Inflammatory macrophage (primary cell): ENCODE measurements at places on chromosomes 16 and 17.

- DNase-seq, result no peak
These were observed 25.8 kb downstream of the CAPNS2 start for GRCh38 chr16:55592306-55592705.

DNA sequence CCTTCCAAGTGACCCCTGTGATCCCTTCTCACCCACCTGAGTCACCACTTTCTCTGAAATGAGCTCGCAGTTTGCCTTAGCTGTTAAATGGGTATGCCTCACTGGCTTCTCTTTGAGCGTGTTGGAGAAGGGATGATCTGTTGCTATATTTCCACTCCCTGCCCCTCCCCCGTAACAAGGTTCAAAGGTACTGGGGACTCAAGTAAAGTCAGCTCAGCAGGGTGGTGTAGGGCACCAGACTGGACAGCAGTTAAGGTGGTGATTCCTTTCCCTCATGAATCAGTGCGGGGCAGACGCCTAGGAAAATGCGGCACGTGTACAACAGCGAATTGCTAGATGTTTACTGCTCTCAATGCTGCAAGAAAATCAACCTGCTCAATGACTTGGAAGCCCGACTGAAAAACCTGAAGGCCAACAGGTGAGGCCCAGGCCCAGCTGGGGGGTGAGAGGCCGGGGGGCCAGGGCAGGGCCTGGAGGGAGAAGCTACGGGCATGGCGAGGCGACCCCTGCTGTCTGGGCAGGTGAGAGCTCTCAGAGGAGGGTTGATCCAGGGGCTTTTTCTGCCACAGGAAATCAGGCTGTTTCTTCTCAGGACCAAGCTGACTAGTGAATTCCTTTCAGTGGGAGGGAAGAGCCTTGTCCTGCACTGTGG, 130.3 kb downstream of the RAB11FIP4 start:
- no peak for DNase-seq

DNA sequence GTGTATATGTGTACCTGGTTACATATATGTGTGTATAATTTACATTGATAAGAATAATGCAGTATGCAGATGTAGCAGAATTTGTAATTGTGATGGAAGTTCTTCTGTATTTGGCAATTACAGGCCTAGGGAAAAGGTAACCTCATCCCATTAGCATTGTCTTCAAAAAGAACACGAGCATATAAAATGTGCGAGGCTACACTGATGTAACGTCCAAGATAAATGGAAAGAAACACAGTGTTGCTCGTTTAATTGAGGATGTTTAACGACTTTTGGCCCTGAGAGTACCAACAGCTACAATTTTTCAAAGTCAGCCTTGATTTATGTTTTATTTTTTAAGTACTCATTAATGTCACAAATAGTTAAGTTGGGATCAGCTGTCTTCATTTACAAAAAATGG, 703.5 kb upstream of the RBFOX1 start:
- no peak for DNase-seq

- no peak for DNase-seq
These were observed 506.2 kb downstream of the WWOX start for GRCh38 chr16:78605548-78606101.

DNA sequence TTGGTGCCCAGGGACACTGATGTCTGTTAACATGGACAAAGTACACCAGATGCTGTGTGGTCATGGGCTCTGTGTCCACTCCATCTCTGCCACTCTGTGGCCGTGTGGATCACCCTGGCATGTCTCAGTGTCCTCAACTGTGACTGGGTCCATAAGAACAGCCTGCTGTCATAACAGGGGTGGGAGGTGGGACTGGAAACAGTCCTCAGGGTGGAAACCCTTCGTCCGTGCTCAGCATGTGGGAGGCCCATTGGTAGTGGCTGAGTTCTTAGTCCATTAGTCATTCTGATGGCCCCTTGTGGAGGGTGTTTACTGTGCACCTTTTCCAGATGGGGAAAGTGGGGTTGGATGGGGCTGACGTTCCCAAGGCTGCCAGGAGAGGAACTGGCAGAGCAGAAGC, 12.8 kb downstream of the FLYWCH2 start:
- DNase-seq, result no peak

DNA sequence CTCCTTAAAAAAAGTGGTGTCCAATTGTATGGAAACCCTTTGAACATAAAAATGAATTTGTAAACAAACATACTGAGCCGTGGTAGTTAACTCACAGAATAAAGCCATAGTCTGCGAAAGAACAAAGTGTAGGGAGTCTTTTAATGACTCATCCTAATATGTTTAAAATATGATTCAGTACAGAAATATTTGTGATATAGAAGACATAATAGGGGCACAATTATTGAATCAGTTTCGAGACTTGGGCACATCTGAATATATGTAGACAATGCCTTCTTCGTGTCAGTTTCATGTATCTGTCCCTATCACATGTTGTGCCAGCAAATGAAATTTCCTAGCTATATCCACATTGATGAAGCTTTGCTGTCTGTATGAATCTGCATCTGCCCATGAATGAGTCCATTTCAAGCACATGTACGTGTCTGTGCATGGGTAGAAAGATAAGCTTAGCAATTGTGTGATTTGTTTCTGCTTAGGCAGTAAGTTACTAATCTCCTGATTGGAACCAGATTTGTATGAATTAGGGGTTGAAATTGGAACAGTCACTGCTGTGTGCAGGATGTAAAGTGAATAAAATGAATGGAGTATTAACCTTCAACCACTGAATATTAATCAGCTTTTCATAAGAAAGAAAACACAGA, 112.5 kb upstream of the SOX9 start:
- no peak for DNase-seq

DNA sequence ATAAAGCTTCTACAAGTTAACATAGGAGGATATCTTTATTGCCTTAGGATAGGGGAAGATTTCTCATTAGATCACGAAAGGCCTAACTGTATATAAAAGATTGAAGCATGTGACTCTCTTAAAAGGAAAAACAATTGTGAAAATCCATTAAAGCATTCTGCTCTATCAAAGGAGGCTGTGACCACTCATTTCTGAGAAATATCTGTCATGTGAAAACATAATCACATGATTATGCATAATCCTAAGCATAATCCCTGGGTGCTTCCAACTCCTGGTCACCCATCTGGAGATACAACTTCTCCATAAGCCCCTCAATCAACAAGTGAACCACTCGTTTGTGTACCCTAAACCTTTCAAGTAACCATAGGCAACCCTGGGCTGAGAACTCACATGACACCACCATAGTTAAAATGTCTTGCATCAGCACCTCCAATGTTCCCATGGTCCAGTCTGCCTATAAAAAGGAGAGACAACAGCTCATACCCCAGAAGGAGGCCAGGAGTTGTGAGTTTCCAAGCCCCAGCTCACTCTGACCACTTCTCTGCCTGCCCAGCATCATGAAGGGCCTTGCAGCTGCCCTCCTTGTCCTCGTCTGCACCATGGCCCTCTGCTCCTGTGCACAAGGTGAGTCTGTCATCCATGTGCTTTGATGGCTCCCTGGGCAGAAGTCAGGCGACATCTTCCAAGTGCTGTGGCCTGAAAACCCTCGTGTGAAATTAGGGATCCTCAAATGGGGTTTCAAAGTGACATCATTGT, at the start of gene CCL18:
Gene CCL18 (plus strand): TSS at position 487 of the 756 bp plus-strand sequence. CDS start 71 bp downstream, at position 558.
- DNase-seq, result peak; percentile 42

DNA sequence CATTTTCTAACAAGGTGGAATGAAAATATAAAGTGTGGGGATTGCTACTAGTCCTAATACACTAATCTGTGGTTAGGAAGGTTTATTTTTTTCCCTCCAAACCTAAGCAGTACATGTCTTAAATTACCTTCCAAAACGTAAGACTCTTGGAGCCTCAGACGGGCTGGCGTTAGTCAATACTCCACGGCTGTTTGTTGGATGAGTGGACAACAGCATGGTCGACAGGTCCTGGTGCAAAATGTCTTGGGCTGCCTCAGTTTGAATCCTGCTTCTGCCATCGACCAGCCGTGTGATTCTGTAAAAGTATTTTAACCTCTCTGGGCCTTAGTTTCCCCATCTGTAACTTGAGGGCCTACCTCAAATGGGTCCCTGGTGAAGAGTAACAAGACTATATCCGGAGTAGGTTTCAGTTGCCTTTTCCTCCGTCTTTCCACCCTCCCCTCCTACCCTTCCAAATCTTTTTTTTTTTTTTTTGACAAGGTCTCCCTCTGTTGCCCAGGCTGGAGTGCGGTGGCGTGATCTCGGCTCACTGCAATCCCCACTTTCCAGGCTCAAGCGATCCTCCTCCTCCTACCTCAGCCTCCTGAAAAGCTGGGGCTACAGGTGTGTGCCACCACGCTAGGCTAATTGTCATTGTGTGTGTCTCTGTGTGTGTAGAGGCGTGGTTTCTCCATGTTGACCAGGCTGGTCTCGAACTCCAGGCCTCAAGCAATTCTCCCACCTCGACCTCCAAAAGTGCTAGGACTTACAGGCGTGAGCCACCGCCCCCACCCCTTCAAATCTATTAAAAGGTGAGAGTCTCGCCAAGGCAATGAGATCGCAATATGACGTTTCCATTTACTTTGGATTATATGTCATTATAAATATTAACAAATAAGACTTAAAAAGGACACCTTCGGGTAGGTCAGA, 5.8 kb downstream of the SCGB1C2 start:
- no peak for DNase-seq

GRCh38 chr16:82509691-82510430, 116.9 kb upstream of the CDH13 start:
- no peak for DNase-seq

DNA sequence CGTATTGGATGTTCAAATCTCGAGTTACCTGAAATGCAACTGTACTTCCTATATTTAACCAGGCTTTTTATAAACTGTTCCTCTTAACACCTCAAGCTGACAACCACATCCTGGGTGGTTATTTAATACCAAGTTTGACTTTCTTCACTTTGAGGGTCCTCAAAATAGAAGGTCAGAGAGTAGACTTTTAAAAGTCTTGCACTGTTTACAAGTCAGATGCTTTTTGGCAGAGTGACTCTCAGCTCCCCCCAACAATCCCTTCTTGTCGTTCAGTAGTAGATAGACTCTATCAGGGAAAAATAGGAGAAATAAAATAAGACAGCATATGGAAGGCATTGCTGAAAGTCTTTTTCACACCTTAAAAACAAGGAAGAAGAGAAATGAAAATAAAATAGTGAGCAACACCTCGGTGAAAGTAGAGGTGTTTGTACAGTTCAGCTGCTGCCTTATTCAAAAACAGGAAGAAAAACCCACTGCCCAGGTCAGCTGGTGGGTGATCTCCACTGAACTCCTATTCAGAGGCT, 650.4 kb downstream of the WWOX start:
- no peak for DNase-seq

- no peak for DNase-seq
These were observed 471.2 kb upstream of the HSBP1 start for GRCh38 chr16:83336603-83337002.

- DNase-seq, result peak; percentile 39
These were observed 892 bp downstream of the ABCC1 start for GRCh38 chr16:15950161-15950854.

- DNase-seq, result no peak
These were observed 61.4 kb downstream of the VAT1L start for GRCh38 chr16:77849646-77850258.

DNA sequence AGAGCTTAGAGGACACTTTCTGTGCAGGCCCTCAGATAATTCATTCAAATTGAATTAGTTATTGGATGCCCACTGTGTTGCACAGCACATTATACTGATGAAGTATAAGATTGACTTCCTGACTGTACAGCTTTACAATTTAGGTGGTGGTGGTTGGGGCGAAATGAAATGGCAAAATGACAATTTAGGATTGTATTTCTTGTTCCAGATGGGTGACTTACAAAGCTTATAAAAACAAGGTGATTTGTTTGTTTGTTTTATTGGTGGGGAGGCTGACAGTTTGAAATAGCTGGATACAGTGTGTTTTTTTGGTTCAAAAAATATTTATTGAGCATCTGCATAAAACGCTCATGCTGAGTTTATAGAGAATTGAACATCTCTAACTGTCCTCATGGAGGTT, 1.6 kb downstream of the MAP2K4 start:
- no peak for DNase-seq

DNA sequence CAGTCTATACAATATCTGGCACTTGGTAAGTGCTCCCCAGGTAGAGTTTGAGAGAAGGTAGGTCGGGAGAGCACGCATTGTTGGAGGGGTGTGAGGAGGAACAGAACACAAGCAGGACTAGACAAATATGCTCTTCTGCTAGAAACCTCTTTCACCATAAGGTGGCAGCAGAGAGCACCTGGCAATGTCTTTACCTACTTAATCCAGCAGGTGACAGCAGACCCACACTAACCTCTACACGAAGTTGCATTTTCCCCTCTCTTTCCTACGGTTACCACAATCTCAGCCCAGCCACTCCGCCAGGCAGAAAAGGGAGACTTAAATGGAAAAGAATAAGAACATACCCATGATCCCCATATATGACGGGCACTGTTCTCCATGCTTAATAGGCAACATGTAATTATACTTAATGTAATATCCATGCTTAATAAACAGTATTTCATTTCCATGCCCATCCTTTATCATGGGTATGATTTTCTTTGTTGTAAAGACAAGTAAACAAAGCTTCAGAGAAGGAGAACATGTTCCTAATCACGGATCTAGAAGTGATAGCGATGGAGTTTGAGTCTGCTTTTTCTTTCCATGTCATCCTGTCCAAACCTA, 55.1 kb upstream of the CCL2 start:
- DNase-seq, result peak; percentile 88

GRCh38 chr17:57735707-57736106, 9.4 kb downstream of the CCDC182 start:
- DNase-seq, result no peak

GRCh38 chr17:78226055-78226758, 5.2 kb upstream of the TMEM235 start:
- DNase-seq, result no peak

GRCh38 chr17:12107905-12108304, 87.2 kb downstream of the MAP2K4 start:
- no peak for DNase-seq

GRCh38 chr16:10196999-10197398, 14.8 kb upstream of the GRIN2A start:
- no peak for DNase-seq

DNA sequence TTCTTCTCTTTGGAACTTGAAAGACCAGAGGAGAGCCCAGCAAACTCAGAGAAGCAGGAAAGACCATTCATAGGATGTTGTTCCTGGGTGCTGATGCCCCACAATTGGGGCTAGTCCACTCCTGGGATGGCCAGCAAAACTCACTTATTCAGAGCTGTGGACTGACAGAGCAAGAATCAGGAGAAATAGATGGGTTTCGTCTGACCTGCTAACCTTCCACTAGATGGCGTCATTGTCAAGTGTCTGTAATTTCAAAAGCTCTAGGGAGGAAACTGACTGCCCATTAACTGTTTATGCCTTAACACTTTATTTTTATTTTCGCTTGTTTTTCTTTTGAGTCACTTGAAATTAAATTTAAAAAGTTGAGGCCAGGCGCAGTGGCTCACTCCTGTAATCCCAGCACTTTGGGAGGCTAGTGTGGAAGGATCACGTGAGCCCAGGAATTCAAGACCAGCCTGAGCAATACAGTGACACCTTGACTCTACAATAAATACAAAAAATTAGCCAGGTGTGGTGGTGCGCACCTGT, 28.7 kb upstream of the MILR1 start:
- peak; percentile 75 for DNase-seq

DNA sequence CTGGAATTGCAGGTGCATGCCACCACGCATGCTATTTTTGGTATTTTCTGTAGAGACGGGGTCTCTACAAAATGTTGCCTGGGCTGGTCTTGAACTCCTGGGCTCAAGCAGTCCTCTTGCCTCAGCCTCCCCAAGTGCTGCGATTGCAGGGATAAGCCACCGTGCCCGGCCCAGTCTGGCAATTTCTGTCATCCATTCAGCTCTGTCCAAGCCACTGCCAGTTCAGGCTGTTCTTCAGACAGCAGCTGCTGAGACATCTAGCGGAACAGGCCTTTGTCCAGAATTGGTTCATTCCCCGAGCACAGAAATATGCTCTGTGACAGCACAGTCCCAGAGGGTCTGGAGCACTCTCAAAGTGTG, 5.4 kb downstream of the SLC47A1 start:
- no peak for DNase-seq
